ENCODE measurements at places on chromosomes 2 and 18. TPM values are rescaled to one million over a fixed set of nuclear protein-coding genes. Genes with fewer than 3 reads are reported as not detected.

Gene TPO
- 7,965 TPM for total RNA-seq

Gene CTAGE1
- not detected for total RNA-seq

Gene ASXL3
- 19.7 TPM for total RNA-seq

Gene RHOB
- 242 TPM for total RNA-seq

Gene CTLA4
- 1.5 TPM for total RNA-seq

Gene C2orf72
- total RNA-seq = 0.50 TPM

Gene SERPINB12
- not detected for total RNA-seq

Gene SPP2
- not detected for total RNA-seq

DNA sequence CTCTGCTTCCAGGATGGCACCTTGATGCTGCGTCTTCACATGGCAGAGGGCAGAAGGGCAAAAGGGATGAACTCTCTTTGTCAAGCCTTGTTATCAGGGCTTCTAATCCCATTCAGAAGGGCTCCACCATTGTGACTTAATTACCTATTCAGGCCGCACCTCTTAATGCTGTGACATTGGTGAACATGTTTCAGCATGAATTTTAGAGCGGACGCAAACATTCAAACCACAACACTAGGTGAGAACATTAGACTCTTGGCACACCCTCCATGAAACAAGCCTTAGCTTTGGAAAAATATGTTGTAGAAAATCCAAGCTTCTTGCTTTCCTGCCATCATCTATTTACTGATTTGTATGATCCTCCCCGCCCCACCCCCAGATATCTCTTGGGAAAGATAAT, 17.9 kb downstream of the DAW1 start:
- DNase-seq = no peak

DNA sequence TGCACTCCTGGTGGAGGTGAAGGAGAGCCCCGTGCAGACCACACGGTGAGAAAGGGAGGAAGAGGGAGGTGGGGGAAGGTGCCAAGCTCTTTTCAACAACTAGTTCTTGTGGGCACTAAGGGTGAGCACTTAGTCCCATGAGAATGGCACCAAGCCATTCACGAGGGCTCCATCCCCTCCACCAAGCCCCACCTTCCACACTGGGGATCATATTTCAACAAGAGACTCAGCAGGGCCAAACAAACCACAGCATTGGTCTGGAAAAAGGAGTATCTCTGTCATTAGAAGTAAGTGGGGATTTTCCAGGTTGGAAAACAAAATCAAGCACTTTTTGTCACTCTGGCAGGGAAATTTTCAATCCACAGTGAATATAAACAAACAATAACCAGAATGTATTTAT, 38.4 kb downstream of the ZAP70 start:
- peak; percentile 82 for DNase-seq

GRCh38 chr2:75290600-75291150, 91.4 kb upstream of the TACR1 start:
- no peak for DNase-seq

DNA sequence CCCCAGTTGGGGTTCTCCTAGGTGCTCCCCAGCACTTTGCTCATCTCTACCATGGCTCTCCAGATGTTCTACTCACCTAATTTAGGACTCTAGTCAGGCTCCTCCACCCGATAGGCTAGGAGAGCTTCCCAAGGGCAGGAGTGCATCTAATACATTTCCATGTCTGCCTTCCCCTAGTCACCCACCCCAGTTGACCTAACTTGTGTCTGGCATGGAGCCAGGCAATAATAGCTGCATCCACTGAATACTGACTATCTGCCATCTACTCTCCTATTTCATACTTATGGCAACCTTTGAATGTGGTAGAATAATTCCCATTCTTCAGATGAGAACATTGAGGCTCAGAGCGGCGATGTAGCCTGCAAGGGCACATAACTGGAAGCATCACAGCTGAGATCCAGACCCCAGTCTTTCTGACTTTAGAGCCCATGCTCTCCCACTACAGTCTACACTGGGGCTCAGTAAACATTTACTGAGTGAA, 71.8 kb upstream of the YWHAQ start:
- no peak for DNase-seq

- DNase-seq = no peak
These were observed 43.3 kb downstream of the DDX1 start for GRCh38 chr2:15634846-15635490.

- DNase-seq = no peak
These were observed 228.9 kb downstream of the EIPR1 start for GRCh38 chr2:3148716-3149115.

- no peak for DNase-seq
These were observed 263.1 kb downstream of the CDH20 start for GRCh38 chr18:61596296-61596695.

GRCh38 chr2:203037026-203037425, 22.4 kb downstream of the NBEAL1 start:
- DNase-seq = no peak

GRCh38 chr2:140836826-140837225, 1294.0 kb downstream of the LRP1B start:
- DNase-seq = no peak

DNA sequence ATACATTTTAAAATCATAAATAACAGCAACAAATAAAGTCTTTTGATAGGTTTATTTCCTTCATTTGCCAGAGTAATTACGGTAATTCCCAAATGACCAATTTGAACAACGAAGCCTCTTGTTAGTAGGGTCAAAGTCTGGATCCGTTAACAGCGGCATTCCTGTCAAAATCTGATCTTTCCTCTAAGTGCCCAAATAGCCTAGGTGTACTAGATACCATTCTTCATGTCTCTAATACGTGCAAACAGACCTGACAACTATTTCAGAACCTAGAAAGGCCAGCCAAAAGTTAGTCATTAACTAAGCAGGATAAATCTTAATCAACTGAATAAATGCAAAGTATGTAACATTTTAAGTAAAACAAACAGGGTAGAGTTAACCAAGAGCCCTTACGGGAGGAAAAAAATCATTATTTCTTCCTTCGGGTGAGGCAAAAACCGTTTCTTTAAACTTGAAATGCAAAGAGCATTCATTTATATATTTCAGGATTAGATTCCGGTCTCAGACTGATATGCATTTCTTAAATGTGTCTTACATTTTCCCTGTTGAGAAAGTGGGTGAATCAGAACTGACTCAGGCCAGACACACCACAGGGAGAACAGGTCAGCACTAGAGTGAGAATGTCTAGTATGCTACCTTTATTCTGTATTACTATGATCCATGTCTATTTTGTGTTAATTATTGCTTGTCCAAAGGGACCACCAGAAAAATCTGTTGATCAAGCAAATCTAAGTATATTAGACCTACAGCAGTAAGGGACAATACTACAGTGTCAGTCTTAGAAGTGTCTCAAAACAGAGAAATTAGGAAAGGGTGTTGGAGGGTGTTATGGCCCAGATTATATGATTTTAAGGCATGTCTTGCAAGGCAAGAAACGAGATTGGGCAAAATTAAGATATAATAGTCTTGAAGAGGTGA, 141.5 kb upstream of the NDUFV2 start:
- no peak for DNase-seq

GRCh38 chr2:8659092-8659734, 22.6 kb upstream of the ID2 start:
- DNase-seq = peak; percentile 68

- DNase-seq = no peak
These were observed 79.0 kb downstream of the TMEM18 start for GRCh38 chr2:598058-598802.

- no peak for DNase-seq
These were observed 42.3 kb downstream of the CABLES1 start for GRCh38 chr18:23177433-23178072.

- peak; percentile 79 for DNase-seq
These were observed 23.6 kb downstream of the SLC66A2 start for GRCh38 chr18:79927607-79928562.

DNA sequence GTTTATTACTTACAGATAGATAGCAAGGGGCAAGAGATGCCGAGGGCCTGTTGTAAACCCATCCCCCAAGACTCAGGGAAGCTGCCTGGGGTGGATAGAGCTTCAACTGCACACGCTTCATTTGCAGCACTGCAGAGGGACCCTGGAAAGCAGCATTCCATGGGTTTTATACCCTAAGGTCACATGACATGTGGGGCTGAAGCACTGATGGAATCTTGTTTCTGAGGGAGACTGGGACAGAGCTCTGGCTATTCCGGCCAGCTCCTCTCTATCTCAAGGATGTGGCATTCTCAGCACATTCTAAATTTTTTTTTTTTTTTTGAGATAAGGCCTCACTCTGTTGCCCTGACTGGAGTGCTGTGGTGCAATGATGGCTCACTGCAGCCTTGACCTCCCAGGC, 300.1 kb downstream of the MYCN start:
- no peak for DNase-seq

Measured in thyroid gland (tissue), 4 donors.